ENCODE measurements at places on chromosomes 6 and 20.

DNA sequence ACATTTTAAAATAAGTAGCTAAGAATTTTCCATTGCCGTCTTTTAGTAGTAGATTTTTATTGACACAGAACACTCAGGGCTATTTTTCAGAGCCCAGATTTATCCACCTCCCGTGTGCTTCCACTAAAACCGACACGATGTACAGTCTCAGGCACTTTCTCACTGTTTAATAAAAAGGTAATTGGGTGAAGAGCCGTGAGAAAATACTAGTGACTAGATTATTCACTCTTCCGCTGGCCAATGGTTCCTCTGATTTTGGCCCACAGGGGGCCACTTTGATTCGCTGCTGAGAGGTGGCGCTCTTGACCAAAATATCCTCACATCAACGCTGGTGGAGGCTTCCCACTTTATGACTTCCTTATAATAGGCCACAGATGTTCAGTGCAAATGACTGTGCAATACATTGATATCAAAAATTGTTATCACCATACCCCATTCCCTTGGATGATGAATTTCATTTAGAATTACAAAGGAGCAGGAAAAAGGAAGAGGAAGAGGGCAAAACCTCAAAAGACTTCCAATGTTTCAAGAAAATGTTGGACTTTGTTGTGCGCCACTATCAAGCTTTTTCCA, 12.3 kb upstream of the HDDC2 start:
- DNase-seq: no peak

DNA sequence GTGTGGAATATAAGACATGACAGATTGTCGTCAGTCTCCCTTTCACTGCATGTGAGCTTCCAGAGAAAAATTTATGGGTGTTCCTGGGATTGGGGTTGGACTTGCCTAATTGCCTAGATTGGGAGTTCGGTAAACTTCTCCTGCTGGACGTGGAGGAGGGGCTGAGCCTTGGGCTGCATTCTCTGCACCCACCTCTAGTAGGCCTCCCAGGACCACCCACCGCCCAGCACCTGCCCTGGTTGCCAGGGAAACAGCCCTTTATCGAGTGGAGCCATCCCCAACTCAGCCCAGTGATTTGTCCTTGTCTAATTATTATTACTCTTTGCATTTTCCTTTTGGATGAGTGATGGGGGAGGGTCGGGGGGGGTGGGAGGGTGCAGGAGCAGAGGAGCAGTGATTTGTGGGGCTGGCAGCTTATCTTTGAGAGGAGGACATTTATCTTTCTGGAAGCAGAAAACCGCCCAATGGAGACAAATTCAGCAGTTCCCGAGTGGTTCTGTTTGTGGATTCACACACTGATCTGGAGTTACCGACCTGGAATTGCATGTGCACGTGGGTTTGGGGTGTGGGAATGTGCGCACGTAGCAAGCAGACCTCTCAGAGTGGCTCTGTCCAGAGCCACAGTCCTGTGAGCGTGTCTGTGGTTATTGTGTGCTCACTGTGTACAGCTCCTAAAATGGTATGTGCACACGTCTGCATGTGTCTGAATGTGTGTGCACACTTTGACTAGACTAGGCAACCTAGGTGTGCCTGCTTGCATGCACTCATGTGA, 104.5 kb downstream of the DHX35 start:
- no peak for DNase-seq

DNA sequence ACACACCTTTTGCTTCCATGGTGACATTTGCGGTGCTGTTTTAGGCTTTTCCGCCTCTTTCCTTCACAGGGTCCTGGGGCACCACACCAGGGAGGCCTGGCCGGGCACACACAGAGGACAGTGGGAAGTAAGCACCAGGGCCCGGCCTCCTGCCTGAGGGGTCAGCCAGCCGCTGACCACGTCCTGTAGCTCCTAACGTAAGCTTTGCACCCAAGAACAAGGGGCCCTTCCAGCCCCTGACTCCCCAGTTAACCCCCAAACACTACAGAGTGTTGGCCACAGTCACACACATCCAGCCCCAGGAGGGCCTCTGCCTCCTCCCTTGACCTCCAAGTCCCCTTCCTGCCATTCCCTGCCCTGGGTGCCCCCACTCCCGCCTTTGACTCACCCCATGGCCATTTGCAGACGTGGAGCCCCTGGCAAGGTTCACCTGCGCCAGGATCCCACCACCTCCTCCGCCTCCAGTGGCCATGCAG, 54.7 kb downstream of the YTHDF1 start:
- DNase-seq: no peak

DNA sequence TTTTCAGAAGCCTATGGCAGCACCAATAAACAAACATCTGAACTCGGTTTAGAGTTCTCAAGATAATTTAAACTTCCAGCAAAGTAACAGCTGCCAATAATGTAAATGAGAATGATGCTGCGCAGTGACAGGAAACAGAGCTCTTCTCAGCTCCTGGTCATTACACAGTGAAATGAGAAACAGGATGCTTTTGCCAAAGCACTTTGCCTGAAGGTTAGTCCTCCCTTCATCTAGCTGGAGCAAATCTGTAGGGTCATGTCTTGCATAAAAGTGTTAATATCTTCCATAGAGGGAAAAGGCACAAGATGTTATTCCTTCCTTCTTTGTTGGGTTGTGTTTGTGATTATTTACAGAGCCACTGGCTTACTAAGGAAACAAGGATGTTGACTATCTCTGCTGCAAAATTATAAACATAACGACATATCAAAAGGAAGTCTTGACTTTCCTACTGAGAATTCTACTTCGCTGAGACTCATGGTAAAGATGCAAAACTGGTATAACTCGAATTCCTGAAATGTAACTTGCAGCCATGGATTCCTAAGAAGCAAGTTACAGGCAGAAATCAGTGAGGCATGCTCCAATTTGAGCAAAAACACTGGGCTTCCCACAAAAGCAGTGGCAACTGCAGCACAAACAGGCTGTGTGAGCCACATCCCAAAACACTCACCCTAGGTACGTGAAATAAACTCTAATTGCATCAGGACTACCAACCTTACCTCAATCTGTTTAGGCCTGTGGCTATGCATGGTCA, 102.5 kb upstream of the BEND6 start:
- no peak for DNase-seq

GRCh38 chr20:8862092-8862491, 206.8 kb upstream of the PLCB4 start:
- DNase-seq: no peak

All from AG04449 (cell line).